Stimulated activated CD8-positive, alpha-beta memory T cell treated with anti-CD3 and anti-CD28 coated beads, Interleukin-15, amount 100 ng/mL, for 24 hours (primary cell): ENCODE measurements at places on chromosomes 11 and 22.

DNA sequence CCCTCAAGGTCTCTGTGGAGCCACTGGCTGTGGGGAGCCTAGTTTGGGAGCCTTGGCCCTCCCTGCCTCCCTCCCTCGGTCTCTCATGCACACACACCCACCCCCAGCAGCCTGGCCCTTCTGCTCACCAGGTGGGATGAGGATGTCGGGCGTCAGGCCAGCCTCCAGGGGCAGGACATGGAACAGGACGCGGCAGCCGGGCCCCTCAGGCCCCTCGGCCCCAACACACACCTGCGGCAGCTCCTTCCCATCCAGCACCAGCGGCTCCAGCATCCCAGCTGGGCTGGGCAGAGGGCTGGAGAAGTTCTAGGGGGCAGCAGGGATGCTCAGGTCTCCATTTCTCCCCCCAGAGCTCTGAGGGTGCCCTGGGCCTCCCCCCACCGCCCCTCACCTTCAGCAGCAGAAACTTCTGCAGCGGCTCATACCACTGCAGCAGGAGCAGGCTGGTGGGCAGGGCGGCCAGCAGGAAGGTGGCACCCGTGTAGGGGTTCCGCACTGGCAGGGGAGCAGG lies 11.2 kb downstream of the MAP4K2 start:
- no peak for DNase-seq

- no peak for DNase-seq
These were observed 26.9 kb downstream of the STX3 start for GRCh38 chr11:59782080-59782479.

DNA sequence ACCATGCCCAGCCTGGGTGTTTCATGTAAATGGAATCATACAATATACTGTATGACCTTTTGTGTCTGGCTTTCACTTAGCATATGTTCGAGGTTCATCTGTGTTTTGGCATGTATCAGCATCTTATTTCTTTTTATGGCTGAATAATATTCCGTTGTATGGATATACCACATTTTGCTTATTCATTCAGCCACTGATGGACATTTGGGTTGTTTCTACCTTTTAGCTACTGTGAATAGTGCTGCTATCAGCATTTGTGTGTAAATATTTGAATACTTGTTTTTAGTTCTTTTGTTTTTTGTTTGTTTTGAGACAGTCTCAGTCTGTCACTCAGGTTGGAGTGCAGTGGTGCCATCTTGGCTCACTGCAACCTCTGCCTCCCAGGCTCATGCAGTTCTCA lies 35.7 kb downstream of the KDM2A start:
- no peak for DNase-seq

DNA sequence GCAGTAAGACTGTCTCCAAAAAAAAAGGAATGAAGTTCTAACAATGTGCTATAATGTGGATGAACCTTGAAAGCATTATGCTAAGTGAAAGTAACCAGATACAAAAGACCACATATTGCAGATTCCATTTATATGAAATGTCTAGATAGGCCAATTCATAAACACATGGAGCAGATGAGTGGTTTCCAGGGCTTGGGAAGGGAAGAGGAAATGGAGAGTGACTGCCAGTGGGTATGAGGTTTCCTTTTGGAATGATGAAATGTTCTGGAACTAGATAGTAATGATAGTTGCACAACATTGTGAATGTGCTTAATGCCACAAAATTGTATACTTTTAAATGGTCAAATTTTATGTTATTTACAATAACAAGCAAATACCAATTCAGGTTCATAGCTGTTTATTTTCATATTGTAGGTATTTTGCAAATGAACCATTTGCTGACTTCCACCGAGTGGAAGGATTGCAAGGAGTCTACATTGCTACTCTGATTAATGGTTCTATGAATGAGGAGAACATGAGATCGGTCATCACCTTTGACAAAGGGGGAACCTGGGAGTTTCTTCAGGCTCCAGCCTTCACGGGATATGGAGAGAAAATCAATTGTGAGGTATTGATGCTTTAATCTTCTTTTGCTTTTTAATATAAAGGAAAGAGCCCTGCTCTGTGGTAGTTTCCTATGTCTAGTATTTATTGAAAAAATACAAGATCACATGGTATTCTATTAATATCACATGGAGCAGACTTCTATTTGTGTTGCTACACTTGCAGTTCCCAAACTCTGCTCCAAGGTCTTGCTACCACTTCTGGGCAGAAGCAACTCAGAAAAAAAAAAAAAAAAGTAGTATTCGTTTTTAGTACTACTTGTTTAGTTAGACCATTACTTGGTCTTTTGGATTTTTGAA lies 67.7 kb upstream of the SORL1-AS1 start:
- no peak for DNase-seq

- no peak for DNase-seq
These were observed 38.3 kb downstream of the NCAM1 start for GRCh38 chr11:112999520-112999919.

DNA sequence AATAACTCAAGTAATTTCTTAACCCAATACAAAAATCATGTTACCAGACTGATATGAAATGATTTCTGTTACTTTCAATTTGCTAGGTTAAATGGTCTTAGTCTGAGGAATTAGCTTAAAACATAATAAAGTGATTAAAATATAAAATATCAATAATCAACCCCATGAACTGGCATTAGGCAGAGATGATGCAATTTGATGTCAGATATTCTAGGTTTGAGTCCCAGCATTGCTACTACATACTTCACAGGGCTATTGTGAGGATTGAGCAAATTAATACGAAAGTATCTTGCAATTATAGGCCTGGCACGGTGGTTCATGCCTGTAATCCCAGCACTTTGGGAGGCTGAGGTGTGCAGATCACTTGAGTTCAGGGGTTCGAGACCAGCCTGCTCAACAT lies 66.5 kb downstream of the PICALM start:
- DNase-seq, result no peak

- no peak for DNase-seq
These were observed 245.3 kb downstream of the CASP12 start for GRCh38 chr11:104652996-104653395.

GRCh38 chr11:86591631-86592030 lies 80.8 kb downstream of the ME3 start:
- no peak for DNase-seq

- no peak for DNase-seq
These were observed 139.4 kb downstream of the PAX6 start for GRCh38 chr11:31671681-31672080.

DNA sequence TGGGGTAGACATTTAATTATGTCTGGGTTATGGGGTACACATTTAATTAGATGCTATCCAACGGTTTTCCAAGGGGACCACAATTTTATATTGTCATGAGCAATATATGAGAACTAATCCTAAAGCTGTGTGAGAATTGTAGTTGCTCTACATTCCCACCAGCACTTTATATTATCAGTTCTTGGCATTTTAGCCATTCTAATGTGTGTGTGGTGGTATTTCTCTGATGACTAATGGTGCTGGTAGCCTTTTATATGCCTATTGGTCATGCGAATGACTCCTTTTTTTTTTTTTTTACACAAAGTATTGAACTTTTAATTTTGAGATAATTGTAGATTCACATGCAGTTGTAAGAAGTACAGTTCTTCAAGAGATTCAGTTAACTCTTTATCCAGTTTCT lies 26.2 kb downstream of the TMEM135 start:
- no peak for DNase-seq

GRCh38 chr11:121570453-121570852 lies 117.7 kb upstream of the SORL1-AS1 start:
- DNase-seq, result no peak

GRCh38 chr11:62502030-62502730 lies 44.4 kb downstream of the AHNAK start:
- DNase-seq, result no peak

- DNase-seq, result no peak
These were observed 29.9 kb upstream of the AQP11 start for GRCh38 chr11:77559686-77560401.

- no peak for DNase-seq
These were observed 424.9 kb downstream of the TBC1D22A start for GRCh38 chr22:47187176-47187957.

GRCh38 chr11:86069408-86070101 lies 671 bp upstream of the PICALM start:
- DNase-seq, result no peak

DNA sequence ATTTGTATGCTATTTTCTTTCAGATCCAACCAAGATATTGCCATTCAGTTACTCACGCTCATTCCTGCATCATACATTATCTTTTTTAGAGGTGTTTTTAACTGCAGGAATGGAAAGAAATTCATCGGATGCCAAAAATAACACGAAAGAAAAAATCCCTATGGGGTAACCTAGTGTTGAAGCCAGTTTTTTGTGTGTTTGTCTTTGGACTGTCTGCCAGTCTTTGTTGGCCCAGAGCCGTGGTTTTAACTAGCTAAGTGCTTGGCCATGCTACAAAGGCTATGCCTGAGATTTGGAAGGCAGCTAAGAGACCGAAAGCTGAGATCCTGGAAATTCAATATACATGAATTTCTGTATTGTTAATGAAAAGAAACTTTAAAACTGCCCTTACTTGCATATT lies 309.8 kb upstream of the CNTN5 start:
- no peak for DNase-seq

DNA sequence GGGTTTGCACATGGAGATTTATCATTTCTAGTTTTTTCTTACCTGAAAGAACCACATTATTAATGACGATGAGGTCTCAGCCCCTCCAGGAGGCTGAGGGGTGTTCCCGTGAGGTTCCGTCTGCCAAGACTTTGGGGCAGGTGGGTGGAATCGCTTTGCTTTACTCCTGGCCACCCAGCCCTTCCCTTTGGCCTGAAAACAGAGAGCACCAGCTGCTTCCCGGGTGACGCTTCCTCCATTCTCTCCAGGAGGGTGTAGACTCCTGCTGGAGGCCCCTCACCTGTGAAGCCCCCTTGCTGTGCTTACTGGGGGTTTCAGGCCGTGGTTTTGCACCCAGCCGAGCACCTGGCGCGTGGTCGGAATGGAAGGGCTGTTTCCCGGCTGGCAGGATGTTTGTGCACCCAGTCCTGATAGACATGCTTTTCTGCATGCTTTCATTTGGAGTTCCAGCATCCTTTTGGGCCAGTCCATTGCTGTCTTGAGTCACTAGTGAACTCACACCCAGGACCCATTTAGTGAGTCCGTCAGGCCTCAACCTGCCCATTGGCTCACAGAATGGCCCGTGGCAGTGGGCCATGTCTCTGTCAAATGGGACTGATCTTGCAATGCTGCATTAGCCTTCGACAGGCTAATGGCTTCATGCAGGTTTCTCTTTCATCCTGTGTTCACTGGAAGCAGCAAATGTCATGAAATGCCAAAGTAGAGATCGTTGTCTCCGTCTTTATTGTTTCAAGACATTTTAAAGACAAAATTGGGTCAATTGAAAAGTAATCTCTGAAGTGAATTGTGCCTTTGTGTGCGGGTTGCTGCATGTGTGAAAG lies 360.8 kb downstream of the TBC1D22A start:
- no peak for DNase-seq

DNA sequence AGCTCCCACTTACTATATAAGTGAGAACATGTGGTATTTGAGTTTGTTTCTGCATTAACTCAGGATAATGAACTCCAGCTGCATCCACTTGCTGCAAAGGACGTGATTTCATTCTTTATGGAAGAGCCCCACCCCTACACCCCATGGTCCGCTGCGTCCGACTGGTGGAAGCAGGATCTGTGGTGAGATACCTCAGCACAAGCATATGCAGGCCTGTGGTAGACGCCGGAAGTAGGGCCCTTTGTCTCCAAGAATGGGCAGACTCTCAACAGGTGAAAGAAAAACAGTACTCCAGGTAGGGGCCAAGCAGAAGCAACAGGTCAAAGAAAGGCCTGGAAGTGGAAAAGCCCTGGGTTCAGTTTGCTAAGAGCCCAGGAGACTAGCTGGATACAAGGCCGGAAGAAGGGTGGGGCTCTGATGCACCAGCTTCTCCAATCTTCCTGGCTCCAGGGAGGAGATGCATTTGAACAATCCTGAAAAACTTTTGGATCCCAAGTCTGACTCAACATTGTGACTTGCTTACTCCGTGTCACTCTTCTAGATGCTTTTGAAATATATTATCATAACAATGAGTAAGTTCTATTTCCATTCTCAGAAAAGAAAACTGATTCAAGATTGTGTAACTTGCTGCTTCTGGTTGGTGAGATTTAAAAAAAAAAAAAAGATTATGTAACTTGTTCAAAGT lies 30.4 kb downstream of the NEAT1 start:
- DNase-seq, result no peak

GRCh38 chr11:68311160-68312116 lies 953 bp upstream of the LRP5 start:
- DNase-seq, result no peak

DNA sequence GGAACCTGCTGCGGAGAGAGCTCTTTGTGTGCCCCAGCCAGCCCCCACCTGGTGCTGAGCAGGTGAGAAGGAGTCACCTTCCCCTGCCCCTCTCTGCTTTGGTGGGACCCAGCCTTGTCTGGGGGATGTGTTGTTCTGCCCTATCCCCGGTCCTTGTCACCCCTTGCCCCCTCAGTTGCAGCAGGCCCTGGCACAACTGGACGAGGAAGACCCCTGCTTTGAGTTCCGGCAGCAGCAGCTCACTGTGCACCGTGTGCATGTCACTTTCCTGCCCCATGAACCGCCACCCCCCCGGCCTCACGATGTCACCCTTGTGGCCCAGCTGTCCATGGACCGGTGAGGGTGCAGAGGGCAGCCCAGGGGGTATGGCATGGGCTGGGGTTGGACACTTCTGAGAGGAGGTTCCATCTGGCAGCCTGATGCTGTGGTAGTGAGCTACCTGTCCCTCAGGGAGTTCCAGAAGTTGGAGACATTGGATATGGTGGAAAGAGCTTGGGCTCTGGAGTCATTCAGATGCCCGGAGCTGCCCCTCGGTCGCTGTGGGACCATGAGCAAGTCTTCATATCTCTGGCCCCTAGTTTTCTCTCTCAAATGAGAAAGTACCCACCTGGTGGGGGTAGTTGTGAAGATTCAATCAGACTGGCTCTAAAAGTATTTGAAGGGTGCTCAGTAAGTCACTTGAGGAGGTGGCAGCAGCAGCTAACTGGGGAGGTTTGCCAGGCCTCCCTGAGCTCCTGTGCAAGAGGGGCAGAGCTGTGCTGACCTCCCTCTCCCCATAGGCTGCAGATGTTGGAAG lies 4.3 kb downstream of the LARGE2 start:
- DNase-seq, result no peak

- DNase-seq, result no peak
These were observed 415.6 kb upstream of the NARS2 start for GRCh38 chr11:78990261-78990660.

DNA sequence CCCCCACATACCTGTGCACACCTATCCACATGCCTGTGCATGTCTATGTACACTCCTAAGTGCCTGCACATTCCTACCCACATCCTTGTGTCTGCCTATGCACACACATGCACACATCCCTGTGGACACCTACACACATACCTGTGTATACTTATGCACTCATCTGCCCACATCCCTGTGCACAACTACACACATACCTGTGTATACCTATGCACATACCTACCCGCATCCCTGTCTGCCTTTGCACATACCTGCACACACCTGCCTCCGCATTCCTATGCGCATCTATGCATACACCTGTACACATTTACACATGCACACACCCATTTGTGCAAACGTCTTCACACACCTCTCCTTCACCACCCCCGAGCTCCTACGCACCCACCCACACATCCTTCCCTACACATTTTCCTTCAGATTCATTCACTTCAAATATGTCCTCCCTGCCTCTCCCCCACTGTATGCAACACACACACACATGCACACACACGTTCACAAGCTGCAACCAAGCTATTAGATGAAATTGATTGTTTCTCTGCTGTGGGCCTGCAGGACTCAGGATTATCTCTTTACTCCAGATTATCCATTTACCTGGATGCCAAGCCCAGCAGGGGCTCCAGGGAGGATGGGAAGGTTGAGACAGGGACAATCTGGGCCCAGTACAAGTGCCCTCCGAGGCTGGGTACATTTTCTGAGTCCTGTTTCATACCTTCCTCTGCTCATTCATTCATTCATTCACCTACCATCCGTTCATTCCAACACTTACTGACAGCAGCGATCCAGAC lies 53.2 kb downstream of the TSPAN18 start:
- no peak for DNase-seq
